ENCODE measurements at places on chromosomes 5 and 9.

- DNase-seq: no peak
Observed at GRCh38 chr9:33465596-33466564, 7.8 kb downstream of the NOL6 start.

DNA sequence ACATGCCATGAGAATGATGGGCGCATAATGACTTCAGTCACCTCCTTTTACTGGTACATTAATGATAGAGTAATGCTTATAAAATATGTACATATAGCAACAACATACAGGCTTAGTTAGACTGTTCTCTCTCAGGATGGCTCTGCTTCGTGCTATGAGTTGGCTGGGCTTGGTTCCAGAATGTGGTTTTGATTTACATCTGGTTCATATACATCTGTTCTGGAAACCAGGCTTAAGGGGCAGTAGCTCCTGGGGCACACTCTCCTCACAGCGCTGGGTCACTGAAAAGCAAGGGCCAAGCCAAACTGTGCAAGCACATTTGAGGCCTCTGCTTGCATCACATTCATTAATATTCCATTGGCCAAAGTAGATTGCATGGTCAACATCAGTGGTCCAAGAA, 44.9 kb downstream of the PCSK1 start:
- DNase-seq: no peak

GRCh38 chr9:20022410-20022809, 233.6 kb upstream of the SLC24A2 start:
- no peak for DNase-seq

- peak; percentile 31 for DNase-seq
Observed at GRCh38 chr5:96876292-96876850, at the start of gene ERAP2. Gene ERAP2, plus strand, starts transcription at chr5:96876500. Its CDS starts 3,186 bp downstream, at chr5:96879686.

DNA sequence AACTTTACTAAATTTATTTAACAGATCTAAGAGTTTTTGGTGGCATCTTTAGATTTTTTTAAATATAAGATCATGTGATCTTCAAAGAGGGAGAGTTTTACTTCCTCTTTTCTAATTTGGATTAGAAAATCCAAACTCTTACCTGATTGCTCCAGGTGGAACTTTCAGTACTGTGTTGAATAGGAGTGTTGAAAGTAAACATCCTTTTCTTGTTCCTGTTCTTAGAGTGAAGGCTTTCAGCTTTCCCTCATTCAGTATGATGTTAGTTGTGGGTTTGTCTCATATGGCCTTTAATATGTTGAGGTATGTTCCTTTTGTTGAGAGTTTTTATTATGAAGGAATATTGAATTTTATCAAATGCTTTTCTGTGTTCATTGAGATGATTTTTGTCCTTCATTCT, 650.0 kb upstream of the SGCD start:
- no peak for DNase-seq

DNA sequence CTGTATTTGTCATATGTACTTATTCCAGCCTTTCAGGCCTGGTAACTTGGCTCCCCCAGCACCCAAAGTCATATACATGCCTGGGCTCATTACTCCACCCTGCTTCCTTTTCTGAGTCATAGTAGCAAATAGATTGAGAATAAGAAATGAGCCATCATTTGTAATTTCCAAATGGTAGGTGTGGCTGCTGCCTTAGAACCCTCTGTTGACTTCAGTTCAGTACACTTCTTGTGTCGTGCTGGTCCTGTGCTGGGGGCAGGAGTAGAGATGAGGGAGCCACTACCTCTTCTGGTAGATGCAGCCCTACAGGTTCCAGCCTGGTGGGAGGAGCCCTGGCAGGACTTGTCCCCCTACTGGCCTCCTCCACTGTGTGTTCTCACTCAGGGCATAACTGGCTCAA, 11.1 kb downstream of the GM2A start:
- DNase-seq: no peak

DNA sequence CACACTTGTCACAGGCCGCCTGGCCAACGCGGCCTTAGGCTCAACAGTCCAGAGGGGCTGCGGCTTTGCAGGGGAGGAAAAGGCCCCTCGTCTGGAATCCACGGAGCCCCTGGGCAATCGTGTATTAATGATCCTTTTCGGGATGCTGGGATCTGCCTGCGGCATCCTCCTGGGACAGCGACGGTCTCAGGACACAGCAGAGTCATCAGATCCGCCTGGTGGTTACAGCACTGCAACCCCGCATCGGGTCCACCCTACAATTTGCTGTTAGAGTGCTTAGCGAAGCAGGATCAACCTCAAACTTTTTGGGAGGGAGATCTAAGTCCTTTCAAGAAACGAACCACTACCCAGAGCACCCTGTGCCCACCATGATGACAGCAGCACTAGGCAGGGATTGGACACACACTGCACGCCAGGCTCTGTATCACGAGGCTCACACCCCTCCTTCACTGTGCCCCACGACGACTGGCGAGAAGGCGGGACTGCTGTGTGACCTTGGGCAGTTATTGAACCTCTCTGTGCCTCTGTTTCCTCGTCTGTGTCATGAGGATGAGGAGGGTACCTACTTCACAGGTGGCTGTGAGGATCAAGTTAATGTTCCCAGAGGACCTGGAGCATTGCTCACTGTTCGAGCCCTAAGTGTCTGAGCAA, 100.4 kb upstream of the COL5A1 start:
- DNase-seq: no peak

GRCh38 chr5:180400416-180400815, 47.3 kb upstream of the GFPT2 start:
- DNase-seq: no peak

- no peak for DNase-seq
Observed at GRCh38 chr5:139140591-139141071, 57.5 kb downstream of the SIL1 start.

- DNase-seq: no peak
Observed at GRCh38 chr5:170860818-170861666, 776 bp upstream of the RANBP17 start.

GRCh38 chr9:95315108-95315746, 2.3 kb downstream of the FANCC start:
- DNase-seq: no peak

Measured in DMS 273 treated with DMSO at 0.1 percent for 48 hours (cell line).